ENCODE measurements at places on chromosomes 16 and 17.

DNA sequence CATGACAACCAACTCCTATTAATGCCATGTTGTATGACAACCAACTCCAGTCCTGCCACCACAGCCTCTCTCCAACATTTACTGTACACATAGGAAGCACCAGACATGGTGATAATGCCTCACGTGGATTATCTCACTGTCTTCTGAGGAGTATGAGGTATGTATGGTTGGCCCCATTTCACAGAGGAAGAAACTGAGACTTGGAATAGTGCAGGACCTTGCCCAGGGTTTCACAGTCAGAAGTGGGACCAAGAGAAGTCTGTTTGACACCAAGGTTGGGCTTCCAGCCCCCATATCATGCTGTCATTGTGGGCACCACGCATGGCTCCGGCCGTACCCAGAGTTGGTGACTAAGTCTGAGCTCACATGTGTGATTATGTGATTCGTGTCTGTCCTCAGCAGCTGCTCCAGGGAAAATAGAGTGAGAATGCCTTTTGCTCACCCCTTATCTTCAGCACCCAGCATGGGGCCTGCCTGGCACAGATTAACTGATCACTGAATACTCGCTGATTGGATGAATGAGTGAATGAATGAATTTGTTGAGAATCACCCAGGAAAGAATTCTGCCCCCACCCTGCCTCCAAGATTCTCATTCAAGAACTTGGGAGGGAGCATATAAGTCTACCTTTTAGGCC lies 204.1 kb upstream of the NLRP1 start:
- no peak for DNase-seq

DNA sequence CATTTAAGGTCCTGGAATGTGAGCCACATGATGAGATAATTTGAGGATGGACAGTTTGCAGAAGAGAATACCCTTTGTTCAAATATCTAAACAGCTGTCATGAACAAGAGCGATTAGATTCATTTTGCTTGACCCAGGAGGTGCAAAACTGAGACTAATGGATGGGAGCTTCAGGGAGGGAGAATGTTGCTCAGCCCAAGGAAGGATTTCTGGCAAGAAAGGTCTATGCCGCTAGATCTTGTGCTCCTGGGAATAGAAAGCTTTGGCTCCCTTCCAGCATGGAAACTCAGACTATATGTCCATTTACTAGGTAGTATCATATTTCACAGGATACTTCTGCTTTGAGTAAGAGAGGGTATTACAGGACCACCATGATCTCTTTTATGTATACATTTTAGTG lies 14.8 kb upstream of the CDH11 start:
- DNase-seq, result no peak

GRCh38 chr17:43951750-43952149 lies 2.0 kb downstream of the PYY start:
- DNase-seq, result no peak

DNA sequence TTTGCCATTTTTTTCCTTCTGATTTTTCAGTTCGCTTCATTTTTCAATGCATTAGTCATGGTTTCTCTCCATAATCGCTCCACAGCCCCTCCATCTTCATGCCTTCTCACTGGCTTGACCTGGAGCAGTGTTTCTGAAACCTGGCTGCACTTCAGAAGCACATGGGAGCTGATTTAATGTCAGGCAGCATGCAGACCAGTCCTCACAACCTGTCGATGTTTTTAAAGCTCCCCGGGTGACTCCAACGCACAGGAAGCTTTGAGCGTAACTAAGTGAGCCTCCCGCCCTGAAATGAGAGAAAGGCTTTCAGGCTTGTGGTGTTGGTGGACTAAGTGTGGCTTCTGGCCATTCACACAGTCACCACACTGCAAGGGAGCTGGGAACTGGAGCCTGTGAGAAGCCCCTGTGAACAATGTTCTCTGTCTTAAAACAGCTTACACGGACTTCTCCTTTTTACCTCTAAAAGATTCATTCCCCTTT lies 16.8 kb upstream of the DRG2 start:
- DNase-seq, result peak; percentile 41

DNA sequence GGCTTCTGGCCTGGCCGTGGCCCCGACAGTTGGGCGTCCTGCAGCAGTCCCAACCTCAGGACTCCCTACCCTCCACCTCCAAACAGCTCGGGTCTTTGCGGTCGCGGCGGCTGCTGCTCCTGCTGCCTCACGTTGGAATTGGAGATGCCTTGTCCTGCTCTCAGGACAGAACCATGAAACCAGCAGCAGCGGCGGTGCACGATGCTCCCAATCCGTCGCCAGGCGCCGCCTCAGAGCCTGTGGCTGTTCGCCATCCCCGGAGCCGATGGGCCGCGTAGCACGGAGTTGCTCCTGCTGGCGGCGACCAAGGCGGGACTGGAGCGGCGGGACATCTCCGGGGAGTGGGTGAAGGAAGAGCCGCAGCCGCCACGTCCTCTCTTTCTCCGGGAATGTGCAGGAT lies 1965.9 kb downstream of the TP53TG3F start:
- DNase-seq, result no peak

DNA sequence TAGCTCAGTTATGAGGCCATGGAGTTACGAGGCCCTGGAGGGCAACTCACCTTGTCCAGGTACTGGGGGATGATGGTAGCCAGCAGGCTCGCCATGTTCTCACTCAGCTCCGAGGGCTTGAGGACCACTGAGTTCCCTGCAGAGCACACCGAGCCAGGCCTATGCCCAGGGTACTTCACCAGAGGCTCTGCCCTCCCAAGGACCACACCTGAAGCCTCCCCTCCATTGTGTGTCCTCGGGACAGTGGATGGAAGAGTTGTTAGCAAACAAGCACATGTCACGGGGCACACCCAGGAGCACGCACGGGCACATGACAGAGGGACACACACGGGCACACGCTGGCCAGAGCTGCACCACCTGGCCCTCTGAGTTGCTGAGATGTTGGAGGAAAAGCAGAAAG lies 5.6 kb downstream of the ALDH3A1 start:
- DNase-seq, result no peak

GRCh38 chr16:58249388-58249779 lies 45.4 kb downstream of the PRSS54 start:
- no peak for DNase-seq

DNA sequence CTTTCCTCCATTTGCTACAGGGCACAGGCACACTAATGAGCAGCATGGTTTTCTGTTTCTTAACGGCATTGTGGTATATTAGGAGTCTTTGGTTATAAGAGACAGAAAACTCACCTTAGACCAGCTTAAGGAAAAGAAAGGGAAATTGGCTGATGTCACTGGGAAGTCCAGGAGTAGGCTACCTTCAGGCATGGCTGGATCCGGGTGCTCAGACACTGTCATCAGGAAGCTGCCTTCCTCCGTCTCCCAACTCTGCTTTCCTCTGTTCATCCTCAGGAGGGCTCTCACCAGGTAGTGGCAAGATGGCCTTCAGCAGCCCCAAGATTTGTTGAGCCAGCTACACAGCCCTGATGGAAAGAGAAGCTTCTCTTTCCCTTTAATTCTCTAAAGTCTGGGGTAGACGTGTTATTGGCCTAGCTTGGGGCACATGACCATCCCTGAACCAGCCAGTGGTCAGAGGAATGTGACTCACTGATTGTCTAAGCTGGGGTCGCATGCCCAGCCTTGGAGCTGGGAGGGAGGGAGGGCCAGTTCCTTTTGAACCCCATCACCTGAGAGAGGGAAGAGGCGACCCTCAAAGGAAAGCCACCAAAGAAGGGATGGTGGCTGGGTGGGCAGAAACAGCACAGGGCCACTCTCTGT lies 117.4 kb downstream of the CLEC16A start:
- DNase-seq, result no peak

DNA sequence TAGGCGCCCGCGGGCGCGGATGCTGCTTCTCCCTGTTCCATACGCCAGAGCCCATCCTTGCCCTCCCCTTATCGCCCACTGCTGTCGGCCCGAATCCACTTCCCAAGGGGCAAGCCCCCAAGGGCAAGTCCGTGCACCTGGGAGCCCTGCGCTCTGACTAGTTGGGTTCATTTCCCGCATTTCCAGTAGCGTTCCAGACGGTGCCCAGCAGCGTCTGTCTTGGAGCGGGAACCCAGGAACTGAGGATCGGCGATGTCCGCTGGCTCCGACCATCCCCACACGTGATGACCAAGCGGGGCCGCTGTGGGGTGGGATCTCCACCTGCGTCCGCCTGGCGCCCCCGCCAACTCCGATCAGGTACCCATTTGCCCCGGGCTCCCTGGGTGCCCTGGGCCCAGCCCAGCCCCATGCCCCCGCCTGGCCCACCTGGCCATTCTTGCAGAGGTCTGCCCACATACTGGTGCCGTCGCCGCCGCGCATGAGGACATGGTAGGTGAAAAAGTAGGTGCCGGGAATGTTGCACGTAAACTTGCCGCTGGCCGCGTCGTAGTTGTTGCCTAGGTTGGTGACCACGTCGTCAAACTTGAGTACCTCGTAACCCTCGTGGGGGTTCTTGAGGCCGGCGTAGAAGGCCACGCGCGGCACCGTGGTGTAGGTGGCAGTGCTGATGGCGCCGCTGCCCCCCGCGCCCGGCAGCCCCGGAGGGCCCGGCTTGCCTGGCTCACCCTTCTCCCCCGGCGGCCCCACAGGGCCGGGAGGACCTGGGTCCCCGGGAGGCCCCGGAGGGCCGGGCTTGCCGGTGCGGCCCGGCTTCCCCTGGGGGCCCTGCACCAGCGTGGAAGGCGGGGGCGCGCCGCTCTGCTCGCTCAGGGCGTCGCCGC lies 837 bp downstream of the C1QL1 start:
- DNase-seq, result no peak

DNA sequence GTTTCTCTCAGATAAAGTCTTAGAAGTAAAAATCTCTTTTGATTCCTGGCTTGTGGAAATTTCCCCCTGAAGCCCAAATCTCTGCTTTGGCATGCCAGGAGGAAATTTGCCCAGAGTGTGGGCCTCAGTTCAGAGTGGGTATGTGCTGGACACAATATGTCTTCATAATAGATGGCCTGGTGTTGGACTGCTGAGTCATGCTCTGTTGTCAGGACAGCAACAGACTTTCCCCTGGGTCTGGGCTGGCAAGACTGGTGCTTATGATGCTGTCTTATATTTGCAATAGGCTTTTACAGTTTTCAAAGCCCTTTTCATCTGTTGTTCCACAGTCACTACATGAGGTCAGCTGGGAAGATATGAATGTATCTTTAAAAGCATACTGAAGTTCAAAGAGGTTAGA lies 57.0 kb downstream of the SHISA9 start:
- DNase-seq, result no peak

- DNase-seq, result no peak
Measured at GRCh38 chr16:23064639-23065038, 84.6 kb downstream of the USP31 start.

DNA sequence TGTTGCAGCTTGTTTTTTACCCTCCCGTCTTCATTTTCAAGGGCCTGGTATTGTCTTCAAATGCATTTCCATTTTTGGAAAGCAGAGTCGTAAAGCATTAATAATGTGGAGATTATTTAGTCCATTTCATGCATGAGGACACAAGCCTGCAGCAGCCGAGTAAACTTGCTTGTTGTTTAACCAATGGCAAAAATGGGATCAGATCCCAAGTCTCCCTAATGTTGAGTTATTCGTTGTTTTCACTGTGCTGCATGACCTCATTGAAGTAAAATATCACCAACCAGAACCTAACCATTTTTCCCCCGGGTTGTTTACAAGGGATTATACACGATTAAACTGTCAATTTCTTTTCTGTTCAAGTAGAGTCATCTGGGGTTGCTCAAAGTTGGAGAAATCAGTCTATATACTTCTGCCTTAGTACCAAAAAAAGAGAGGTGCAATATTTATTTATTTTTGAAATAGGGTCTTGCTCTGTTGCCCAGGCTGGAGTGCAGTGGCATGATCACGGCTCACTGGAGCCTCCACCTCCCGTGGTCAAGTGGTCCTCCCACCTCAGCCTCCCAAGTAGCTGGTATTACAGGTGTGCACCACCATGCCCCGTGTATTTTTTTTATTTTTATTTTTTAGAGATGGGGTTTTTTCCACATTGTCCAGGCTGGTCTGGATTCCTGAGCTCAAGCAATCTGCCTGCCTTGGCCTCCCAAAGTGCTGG lies 12.4 kb downstream of the AMZ2 start:
- DNase-seq, result peak; percentile 69

- DNase-seq, result no peak
Measured at GRCh38 chr17:49922095-49922494, 46.9 kb upstream of the DLX4 start.

DNA sequence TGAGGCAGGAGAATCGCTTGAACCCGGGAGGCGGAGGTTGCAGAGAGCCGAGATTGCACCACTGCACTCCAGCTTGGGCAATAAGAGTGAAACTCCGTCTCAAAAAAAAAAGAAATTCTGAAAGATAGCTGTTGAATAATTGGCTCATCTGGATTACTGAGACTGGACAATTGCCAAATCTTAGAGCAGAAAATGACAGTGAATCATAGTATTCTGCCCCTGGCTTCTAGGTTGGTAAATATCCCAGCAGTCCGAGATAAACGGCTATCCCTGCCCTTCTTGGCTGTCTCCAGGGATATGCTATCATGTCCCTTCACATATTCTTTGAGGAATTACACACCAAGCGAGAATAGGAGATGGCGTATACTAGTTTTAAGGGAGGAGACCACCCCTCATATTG lies 35.5 kb upstream of the METTL16 start:
- DNase-seq, result no peak

DNA sequence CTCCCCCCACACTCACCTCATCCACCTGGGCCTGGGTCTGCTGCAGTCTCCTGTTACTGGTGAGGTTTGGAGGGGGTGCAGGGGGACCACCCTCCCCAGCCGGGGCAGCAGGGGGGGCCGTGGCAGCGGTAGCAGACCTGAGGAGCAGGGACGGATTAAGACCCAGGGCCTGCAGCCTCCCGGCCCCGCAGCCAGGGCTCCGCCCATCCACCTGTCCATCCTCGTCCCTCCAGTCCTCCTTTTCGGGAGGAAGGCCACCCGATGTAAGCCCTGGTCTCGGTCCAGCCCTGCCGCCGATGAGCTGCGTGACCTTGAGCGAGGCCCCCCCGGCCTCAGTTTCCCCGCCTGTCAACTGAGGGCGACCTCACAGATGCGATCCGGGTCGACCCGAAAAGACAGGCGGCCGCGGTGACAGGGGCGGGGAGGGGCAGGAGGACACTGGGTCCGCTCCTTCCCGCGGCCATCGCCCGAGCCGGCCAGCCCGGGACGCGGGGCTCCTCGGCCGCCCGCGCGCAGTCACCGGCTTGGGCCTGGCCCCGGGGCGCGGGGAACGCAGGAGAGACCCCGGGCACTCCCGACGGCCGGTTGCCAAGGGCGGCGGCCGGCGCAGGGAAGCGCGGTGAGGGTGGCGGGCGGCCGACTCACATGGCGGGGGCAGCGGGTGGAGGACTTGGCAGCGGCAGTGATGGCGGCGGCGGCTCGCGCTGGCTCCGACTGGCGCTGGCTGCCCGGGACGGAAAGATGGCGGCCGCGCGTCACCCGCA lies at the start of gene VAMP2:
VAMP2 (minus strand) TSS at position 716 of the 764 bp plus-strand sequence; CDS start at position 647, 69 bp downstream.
- DNase-seq, result peak; percentile 67

DNA sequence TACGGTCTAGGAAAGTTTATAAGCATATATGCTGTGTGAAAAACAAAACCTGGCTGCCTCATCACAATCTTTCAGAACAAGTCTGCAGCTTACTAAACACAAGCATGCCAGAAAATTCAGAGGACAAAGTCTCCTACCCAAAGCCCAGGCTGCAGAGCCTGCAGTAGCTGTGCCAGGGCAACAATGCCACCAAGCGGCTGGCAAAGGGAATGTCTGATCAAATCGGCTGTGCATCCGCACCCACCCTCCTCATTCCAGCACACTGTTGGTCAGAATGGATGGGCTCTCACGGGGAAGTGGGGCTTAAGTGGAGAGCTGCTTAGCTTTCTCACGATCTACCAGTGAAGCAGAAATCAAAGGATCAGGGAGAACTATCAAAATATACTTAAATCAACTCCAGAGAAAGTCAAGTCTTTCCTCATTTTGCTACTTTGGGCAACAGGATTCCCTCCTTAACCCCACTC lies 73.5 kb downstream of the CYTH1 start:
- peak; percentile 89 for DNase-seq
